ENCODE measurements at places on chromosomes 7 and 10.

DNA sequence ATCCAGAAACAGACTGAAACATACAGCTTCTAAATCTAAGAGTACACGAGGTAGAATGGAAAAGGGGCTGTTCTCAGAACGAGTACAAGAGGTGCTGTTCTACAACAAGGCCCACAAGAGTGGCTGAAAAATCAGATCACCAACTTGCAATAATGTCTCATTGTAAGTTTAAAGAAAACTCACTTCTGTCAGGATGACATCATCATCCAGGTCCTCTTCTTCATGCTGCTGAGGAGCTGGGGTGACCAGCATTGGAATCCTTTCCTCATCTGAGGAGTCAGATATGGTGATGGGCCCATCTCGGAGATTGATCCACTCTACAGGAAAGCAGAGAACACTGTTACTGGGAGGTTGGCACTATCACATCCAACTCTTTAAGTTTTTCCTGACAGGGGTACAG, 28.8 kb downstream of the RNF216 start:
- DNase-seq: no peak

GRCh38 chr7:142420554-142421362, 162.9 kb upstream of the PRSS58 start:
- peak; percentile 55 for DNase-seq

- DNase-seq: no peak
Measured at GRCh38 chr7:88037050-88037449, 103.0 kb downstream of the ADAM22 start.

GRCh38 chr7:5636914-5637313, 144.5 kb downstream of the RNF216 start:
- no peak for DNase-seq

DNA sequence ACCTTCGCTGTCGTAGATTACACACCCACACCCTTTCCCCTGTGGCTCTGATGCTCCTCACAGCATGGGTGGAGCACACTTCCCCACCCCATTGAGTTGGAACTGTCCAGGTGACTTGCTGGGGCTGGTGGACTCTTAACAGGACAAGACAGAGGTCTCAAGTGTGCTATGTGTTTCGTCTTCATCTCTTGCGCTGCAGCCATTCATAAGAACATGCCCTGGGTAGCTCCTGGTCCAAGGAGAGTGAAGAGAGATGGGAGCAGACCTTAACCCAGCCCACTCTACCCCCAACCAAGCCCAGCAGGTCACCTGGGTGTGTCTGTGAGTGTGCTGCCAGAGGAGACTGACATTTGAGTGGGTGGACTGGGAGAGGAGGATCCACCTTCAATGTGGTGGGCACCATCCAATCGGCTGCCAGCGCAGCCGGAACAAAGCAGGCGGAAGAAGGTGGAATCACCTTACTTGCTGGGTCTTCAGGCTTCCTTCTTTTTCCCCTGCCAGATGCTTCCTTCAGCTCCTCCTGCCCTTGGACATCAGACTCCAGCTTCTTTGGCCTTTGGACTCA, 112.4 kb downstream of the HTR5A start:
- no peak for DNase-seq

- no peak for DNase-seq
Measured at GRCh38 chr7:151658778-151659177, 139.1 kb upstream of the RHEB start.

- DNase-seq: no peak
Measured at GRCh38 chr7:28269700-28270361, 89.2 kb upstream of the JAZF1 start.

DNA sequence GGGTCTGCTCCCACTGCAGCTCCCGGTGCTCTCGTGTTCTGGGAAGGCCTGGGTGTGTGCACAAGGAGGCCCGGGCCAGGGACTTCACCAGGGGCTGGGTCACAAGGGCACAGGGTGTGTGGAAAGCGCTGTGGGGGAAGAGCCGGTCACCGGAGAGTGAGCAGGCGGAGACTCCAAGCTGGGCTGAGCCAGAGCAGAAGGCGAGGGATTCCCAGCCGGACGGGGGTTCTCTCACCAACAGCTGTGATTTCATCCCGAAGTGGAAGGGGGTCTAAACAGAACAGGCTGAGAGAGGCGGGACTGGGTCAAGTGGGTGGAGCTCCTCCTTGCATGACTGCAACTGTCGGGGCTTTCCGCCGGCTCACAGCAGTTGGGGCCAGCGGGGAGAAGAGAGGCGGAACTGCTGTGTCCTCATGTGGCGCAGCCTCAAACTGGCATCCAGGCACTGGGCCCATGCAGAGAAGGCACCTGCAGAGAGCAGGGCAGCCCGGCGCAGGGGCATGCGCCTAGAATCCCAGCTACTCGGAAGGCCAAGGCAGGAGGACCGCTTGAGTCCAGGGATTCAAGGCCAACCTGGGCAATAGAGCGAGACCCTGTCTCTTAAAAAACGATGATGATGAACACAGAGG, 7.6 kb upstream of the ORAI2 start:
- peak; percentile 18 for DNase-seq

DNA sequence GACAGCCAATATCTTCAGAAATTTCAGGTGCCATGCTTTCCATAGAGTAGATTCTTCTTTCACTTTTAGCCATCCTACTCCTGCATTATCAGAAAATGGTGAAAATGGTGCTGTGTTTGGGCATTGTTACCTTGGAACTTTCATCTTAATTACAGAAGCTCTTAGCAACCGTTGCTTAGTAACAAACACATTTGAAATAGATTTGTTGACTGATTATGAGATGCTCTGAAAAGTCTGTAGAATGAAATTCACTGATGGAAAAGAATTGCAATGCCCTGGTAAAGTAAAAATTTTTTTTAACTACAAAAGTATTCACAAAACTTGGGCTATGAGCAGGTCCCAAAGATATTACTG, 249.3 kb upstream of the NEBL start:
- DNase-seq: no peak

- DNase-seq: no peak
Measured at GRCh38 chr7:27179503-27180430, 5.3 kb downstream of the HOXA11 start.

DNA sequence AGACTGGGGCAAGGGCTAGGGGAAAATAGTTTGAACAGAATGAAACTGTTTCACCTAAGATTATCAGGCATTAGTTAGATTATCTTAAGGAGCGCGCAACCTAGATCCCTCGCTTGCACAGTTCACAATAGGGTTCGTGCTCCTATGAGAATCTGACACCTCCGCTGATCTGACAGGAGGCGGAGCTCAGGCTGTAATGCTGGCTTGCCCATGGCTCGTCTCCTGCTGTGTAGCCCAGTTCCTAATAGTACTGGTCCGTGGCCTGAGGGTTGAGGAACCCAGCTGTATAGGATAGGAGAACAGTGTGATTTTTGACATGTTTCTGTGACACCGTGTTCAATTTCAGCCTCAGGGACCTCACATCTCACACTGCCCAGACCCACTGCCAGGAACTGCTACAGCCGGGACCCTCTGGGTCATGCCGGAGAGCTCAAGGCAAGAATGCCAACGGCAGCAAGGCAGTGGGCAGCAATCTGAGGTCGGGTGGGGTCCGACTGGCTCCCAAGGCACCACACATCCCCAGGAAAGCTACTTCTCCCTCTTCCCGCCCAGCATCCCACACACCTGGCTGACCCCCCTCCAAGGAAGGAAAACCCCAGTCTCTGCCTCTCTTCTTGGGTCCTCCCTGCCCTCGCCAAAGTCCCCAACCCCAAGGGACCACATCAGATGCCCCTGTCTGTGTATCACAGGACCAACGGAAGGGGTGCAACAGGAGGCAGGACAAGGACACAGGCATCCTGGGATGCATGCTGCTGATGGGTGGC, 31.7 kb downstream of the CAMK2B start:
- peak; percentile 1 for DNase-seq

DNA sequence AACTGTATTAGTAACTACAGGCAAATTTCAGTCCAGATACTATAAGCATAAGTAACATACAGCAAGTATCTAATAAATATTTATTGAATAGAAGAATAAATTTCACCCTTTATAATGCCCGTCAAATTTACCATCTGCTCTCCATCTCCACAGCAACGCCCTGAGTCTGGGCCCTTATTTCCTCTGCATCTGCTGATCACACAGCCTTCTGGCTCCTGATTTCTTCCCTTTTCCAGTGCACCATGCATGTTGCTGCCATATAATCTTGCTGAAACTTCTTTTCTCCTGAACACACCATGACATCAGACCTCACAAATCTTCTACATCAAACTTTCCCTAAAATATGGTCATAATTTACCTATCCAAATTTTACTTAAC, 15.4 kb downstream of the HYCC1 start:
- no peak for DNase-seq

DNA sequence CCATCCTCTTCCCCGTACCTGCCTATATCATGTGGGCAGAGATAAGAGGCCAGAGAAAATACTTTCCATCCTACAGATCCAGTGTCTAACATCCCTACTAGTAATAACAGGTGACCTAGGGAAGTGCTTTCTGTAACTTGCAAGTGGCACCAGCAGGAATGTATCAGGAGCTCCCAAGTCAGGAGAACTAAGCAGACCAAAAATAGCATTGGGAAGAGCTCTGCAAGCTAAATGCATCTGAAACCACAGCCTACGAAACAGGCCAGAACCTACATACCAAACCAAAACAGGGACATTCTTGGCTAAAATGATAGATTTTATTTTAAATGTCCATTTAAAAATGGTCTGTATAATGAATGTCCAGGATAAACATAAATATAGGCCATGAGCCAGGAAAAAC, 680.8 kb downstream of the PHTF2 start:
- DNase-seq: no peak

GRCh38 chr7:109997837-109998236, 1093.1 kb upstream of the LRRN3 start:
- DNase-seq: no peak

GRCh38 chr10:97744405-97745035, 7.6 kb downstream of the ZFYVE27 start:
- no peak for DNase-seq

DNA sequence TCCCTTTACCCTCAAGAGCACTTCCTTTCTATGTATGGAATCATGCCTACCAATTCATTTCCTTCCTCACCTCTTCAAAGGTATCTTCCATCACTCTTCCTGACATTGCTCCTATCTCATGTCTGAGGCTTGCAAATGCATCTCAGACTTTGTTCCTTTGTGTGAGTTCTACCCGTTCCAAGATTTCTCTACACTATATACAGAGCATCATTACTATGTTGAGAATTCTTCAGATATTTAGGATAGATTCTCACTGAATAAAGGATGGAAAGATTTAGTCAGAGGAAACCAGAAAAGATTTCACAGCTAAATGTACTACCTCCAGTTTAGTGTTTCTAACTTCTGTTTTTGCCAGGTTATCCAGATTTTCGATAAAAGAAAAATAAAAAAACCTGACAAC, 462.7 kb downstream of the PHTF2 start:
- DNase-seq: no peak

DNA sequence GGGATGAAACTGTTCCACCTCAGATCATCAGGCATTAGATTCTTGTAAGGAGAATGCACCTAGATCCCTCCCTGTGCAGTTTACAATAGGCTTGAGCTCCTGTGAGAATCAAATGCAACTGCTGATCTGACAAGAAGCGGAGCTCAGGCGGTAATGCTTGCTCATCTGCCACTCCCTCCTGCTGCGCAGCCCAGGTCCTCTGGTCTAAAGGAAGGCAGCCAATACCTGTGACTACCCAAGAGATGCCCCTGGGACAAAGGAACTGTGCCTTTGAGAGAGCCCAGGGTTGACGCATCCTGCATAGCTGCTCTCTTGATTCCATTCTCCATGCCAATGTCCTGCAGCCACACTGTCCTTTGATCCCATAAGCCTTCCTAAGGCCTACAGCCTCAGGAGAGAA, 73.1 kb downstream of the ADCYAP1R1 start:
- no peak for DNase-seq

- DNase-seq: no peak
Measured at GRCh38 chr10:110666673-110667072, 22.5 kb downstream of the RBM20 start.

DNA sequence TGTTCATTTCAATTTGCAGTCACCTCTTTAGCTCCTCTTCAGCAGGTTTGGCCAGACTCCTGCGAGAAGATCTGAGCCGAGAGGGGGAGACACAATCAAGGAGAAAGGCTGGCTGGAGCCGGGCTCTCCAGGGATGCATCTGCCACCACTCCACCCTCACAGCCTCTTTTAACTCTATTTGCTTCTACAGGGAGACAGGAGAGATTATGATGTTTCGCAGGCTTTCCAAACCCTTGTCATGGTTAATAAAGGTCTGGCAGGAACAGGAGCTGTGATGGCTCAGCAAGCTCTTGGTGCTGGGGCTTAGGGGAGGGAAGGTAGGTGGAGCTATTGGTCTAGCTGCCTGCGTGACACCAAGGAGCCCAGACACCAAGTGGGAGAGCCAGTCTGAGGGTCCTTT, 448.1 kb upstream of the PODXL start:
- no peak for DNase-seq

DNA sequence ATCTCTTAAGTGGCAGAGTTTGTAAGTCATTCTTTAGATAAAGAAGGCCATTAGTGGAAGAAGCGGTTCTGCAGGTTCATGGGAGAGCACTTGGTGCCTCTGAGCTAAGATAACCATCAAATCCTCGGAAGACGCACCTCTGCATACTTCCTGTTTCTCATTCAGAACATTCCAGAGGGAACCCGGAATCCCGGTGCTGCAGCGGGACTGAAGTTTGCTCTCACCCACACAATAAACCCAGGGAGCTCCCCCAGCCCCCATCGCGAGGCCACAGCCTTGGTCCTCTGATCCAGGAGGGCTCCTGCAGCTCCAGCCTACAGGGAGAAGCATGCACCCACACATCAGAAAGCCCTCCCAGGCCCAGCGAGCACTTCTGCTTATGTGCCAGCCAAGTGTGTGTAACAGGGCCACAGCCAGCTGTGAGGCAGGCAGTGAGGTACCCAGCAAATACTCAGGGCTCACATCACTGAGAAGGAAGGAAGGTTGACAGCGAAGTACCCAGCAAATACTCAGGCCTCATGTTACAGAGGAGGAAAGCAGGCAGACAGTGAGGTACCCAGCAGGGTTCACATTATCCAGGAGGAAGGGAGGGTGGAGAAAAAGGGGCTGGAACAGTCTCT, 142.4 kb downstream of the DIP2C start:
- DNase-seq: no peak

DNA sequence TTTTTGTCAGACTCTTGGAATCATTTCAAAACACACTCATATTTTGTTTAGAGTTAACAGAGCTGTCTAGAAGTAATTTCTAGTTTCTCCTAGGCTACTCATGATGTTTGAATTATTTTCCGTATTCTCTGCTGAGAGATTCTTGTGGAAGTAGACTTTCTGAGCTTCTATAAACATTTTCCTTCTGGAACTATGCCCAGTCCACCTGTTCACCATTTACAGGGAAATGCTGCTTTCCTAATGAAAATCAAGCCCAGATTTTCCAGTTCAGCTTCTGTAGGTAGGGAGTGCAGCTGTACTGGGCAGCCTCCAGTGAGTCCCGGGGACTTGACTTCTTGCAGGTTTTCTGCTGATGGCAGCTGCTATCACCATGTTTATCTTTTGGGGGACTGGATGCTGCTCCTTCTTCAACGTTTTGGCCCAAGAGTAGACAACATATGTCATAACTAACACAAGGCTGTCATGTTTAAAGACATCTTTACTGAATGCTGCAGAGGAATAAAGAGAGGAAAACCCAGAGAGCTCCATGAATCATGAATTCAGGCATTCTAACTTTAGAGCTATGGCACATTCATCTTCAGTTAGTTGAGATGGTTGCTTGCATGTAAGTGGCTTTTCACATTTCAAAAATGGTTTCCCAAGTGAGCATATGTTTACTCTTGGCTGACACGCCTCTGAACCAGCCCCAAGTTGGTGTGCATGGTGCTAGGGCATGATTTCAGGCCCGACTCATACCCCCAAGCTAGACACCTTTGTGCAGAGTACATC, 85.6 kb downstream of the SDK1 start:
- DNase-seq: no peak

GRCh38 chr10:5743736-5744135, 59.1 kb downstream of the TASOR2 start:
- no peak for DNase-seq
